ENCODE measurements at places on chromosomes 16 and 17.

DNA sequence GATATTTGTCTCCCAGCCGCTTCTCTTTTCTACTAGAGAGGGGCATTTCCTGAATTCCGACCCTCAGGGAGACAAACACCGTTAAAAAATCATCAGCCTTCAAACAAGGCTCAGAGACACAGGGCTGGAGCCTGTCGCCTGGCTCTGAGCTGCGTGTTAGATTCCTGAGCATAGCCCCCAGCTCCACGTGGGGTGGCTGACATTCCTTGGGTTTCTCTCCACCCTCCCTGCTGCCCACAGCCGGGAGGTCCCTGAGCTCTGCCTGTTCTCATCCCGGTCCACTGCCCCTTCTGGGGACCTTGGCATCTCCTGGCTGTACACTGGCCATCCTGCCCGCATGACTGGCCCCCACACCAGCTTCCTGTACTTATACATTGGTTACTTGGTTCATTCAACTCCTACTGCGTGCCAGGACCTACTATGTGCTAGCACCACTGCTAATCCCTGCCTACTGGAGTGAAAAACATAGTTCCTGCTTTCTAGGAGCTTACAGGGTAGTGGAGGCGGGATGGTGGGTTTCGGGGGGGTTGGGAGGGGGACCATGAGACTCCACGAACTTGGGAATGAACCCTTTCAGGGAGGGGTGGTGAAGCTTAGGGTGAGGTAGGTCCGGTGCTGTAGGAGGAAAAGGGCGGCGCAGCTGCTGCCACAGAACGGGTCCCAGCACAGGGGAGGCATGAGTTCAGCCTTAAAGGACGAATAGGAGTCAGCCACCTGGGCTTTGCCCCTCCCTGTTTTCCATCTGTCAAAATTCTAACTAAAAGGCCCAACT lies 52.1 kb upstream of the TMEM132E start:
- DNase-seq = no peak

- no peak for DNase-seq
Observed at GRCh38 chr16:12724226-12724625, 79.5 kb downstream of the CPPED1 start.

- no peak for DNase-seq
Observed at GRCh38 chr17:66340720-66341119, 38.3 kb downstream of the PRKCA start.

GRCh38 chr17:27912964-27913363 lies 19.8 kb upstream of the LYRM9 start:
- no peak for DNase-seq

GRCh38 chr16:56929639-56930038 lies 2.3 kb upstream of the HERPUD1 start:
- DNase-seq = no peak

- no peak for DNase-seq
Observed at GRCh38 chr16:50862818-50863643, 121.1 kb downstream of the CYLD start.

DNA sequence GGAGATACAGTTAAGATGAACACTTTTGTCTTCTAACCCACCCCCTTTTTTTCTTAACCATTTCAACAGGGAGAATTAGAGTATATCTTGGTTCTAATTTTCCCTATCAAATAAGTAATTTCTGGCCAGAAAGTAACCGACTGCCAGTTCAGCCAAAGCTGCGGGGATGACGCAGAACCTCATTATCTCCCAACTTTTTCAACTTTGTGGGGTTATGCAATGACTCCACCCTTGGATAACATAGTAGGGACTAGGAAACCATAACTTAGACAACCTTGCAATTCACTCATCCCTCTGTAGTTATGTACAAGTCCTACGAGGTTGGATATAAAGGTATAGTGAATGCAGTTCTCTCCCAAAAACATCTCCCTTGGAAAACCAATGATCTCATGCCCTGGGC lies 184.0 kb downstream of the ZNF18 start:
- DNase-seq = no peak

GRCh38 chr16:2511128-2511800 lies 2.5 kb upstream of the ATP6V0C start:
- no peak for DNase-seq

- no peak for DNase-seq
Observed at GRCh38 chr17:42920106-42920900, 19.7 kb downstream of the G6PC1 start.

DNA sequence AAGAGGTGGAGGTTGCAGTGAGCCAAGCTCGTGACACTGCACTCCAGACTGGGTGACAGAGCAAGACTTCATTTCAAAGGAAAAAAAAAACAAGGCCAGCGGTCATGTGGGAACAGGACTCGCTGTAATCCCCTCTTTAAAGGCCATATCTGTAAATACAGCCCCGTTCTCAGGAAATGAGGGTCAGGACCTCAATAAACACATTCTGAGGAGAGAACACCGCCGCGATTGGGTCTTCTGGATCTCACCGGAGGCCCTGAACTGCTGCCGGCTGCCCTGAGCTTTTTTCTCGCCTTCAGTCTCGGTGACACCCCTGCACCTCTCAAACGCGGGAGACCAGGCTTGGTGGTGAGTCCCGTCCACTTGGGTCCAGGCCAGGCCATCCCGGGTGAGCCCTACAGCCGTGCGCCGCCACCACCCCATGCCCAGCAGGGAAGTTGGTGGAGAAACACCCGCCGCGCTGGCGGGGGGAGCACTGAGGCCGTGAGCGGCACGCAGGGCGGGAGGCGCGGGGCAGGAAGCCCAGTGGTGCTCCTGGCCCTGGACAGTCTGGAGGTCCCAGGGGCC lies 28.4 kb downstream of the SLC25A10 start:
- DNase-seq = no peak

GRCh38 chr17:9968881-9969280 lies 63.8 kb upstream of the RCVRN start:
- DNase-seq = no peak

- DNase-seq = no peak
Observed at GRCh38 chr17:9258115-9259015, 237.1 kb downstream of the NTN1 start.

DNA sequence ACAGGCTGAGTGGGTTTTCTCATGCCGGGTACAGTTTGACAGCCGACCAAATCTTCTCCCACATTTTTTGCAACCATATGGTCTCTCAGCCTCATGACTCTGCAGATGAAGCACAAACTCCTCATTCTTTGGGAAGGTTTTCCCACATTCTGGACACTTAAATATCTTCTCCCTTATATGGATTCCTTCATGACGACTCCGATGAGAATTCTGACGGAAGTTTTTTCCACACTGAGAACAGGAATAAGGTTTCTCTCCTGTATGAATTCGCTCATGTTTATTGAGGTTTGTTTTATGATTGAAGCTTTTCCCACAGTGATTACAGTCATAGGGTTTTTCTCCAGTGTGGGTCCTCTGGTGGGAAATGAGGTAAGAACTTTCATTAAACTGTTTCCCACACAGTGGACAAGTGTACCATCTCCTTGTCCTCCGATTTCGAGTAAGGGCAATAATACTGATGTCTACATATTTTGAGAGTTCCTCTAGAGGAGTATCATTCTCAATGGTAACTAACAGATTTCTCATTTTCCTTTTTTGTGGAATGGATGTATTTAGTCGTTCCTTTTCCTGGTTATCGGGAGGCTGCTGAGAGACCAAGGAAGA lies 10.9 kb downstream of the ZNF200 start:
- no peak for DNase-seq

DNA sequence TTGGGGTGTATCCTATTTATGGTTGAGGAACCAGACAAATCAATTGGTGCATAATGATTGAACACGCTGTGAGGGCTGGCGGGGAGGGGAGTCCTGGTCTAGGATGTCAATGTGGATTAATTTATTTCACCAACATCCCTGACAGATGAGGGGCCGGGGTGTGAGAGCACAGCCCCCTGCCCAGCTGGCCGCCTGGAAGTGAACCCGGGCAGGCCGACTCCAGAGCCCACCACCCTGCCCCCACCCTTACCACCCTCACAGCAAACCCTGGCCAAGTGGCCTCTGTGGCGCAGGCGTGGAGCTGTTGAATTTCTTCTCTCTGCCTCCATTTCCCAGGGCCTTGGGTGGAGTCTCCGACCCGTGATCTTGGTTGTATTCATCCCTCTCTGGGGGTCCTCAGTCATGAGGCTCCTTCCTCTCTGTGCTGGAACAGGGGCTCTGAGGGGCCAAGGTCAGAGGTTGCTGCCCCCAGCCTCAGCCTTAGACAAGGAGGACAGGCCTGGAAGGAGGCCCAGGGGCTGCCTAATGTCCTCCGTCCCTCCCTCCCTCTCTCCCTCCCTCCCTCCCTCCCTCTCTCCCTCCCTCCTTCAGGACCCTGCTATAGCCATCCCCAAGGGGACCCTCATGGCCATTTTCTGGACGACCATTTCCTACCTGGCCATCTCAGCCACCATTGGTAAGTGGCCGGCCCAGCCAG lies 12.6 kb downstream of the SLC12A3 start:
- DNase-seq = no peak

GRCh38 chr17:42704490-42704836 lies 22.1 kb downstream of the CNTNAP1 start:
- no peak for DNase-seq

DNA sequence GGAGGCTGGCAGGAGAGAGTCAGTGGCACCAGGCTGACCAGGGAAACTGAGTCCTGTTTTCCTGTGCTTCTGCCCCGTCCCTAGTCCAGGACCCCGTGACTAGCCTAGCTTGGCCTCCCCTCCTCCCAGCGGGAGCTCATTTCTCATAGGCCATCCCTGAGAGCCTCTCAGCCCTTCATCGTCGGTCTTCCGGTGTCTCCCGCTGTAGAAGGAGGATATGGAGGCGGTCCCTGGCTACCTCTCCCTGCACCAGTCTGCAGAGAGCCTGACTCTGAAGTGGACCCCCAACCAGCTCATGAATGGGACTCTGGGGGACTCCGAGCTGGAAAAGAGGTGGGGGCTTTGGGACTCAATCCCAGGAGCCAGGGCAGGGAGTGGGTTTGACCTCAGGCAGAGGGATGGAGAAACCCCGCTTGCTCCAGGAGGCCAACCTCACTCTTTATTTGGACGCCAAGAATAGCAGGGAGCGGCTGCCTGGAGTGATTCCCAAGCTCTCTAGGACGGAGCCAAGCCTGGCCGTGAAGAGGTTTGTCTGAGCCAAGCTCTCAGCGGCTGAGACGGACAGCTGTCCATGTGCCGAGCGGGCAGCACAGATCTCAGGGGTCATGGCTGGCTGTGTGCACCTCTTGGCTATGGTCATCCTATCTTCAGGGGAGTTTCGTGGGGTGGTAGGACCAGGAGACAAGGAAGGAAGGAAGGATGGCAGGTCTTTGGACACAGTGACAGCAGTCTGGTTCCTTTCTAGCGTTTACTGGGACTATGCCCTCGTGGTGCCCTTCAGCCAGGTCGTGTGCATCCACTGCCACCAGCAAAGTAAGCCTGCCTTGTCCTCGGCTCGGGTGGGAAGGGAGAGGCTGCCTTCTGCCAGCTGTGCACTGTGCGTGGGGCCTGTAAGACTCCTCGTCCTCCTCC lies 26.8 kb downstream of the SGSM2 start:
- no peak for DNase-seq
